ENCODE measurements at places on chromosomes 6 and 20.

DNA sequence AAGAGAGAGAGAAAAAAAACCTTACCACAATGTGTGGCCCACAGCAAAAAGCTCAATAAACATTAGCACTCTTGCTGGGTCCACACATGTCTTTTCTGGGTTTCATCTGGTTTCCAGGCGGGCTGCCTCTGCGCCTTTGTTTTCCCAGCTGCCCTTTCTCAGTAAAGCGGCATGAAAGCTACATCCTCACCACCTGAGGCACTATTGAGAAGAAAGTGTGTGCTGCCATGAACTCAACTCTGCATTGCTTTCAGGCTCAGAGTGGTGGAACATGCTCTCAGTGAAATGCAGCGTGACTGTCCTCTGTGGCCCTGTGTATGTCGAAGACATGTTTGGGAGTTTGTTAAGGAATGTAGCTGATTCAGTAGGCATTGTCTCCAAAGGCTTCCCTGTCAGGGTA, 102.3 kb downstream of the LYRM2 start:
- no peak for DNase-seq

GRCh38 chr6:38088829-38089228, 269.3 kb downstream of the ZFAND3 start:
- no peak for DNase-seq

DNA sequence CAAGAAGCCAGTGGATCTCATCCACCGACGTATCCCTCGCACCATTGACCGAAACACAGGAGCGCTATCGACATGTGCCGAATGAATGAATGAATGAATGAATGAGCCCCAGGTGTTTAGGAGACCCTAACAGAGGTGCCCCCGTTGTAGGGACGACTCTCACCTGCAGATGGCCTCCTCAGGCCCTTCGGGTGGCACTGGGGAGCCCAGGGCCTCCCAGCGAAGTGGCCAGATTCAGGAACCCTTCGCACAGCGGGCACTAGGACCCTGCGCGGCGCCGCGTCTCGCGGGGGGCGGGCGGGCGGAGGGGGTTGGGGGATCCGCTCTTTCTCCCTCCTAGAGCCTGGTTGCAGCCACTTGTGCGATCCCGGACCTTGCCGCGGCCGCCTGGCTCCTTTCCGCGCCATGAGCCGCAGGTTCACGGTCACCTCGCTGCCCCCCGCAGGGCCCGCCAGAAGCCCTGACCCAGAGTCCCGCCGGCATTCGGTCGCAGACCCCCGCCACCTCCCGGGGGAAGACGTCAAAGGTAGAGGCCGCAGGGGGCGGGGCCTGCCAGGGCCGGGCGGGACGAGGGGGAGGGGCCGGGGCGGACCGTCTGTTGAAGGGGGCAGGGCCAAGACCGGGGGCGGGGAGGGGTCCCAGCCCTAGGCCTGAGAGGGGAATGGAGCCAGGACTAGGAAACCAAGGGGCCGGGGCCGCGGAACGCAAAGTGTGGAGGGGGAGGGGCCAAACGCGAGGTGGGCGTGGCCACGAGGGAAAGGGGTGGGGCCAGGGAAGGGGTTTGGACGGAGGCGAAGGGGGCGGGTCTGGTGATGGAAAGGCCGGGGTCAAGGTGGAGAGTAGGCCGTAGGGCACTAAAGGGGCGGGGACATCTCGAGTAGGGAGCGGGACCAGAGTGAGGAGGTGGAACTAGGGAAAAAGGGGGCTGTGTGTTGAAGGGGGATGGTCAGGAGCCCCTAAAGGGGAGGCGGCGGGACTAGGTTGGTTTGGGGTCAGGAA, 7.4 kb upstream of the SLC12A5 start:
- DNase-seq = no peak

DNA sequence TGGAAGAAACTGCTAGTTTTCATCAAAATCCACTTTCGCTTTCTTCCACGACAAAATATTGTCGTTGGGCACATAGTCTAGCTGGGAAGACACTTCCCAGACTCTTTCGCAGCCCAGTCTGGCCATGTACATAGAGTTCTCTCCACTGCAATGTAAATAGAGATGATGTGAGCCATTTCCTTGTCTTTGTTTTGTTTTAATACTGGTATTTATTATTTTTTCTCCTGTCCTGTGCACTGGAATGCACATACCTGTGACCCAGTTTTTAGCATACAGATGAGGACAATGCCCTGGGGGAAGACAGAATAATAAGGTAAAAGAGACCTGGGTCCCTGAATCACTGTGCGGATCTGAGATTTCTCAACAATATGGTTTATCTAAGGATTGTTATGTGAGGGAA, 149.5 kb upstream of the BMP5 start:
- DNase-seq = no peak

DNA sequence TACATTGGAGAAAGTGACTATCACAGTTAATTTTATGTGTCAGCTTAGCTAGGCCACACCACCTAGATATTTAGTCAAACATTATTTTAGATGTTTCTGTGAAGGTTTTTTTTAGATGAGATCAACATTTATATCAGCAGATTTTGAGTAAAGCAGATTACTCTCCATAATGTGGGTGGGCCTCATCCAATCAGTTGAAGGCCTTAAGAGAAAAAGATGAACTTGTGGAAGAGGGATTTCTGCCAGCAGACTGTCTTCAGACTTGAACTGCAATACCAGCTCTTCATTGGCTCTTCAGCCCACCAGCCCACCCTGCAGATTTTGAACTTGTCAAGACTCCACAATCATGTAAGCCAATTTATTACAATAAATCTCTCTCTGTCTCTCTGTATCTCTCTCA, 25.1 kb upstream of the FBXO30 start:
- no peak for DNase-seq

GRCh38 chr6:45801471-45802289, 214.0 kb downstream of the CLIC5 start:
- DNase-seq = peak; percentile 48

GRCh38 chr6:169177516-169178166, 76.0 kb downstream of the THBS2 start:
- DNase-seq = no peak

DNA sequence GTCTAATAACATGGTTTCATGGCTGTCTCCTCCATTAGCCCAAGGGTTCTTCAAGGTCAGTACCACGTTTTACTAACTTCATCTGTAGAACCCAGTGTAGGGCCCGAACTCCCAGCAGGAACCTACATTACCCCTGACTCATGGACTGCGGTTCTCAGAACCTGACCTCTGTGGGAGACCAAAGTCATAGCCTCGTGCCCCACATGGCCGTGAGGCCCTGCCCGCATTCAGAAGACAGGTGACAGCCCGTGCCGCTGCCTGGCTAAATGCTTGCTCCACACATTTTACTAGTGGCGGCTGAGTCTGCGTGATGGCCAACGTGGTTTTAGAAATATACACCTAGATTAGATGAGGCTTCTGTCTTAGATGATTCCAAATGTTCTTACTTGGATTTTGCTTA, 94.9 kb downstream of the CDH4 start:
- no peak for DNase-seq

DNA sequence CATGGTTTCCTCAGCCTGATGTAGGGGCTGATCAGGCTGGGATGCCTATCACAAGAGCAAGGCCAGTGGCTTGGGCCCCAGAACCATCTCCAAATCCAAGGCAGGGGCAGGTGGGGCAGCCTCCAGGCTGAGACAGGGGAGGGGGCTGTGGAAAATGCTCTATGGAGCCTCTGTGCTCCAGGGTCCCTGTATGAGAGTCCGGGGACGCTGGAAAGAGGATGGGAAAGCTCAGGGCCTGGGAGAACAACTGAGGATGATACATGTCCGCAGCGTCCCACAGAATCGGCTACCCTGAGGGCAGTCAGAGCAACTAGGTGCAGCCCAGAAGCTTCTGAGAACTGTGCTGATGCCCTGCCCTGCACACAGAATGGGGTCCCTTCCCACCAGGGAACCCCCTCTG, 43.4 kb downstream of the CPXM1 start:
- DNase-seq = no peak

DNA sequence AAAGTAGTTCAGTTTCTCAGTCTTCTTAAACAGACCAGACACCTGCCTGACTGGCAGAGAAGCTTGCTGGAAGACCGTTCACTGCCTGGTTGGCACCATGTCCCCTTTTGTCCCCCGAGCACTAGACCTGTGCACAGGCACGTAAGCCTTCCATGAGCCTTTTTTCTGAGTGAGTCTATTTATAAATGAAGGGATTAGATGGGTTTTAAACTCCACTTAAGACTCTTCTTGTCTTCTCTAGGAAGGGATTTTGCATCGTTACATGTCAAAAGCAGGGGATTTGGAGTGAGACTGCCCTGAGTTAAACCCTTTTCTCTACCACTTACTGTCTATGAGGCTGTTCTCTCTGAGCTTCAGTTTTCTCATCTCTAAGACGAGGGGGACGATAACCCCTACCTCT, 37.6 kb downstream of the STK35 start:
- no peak for DNase-seq

DNA sequence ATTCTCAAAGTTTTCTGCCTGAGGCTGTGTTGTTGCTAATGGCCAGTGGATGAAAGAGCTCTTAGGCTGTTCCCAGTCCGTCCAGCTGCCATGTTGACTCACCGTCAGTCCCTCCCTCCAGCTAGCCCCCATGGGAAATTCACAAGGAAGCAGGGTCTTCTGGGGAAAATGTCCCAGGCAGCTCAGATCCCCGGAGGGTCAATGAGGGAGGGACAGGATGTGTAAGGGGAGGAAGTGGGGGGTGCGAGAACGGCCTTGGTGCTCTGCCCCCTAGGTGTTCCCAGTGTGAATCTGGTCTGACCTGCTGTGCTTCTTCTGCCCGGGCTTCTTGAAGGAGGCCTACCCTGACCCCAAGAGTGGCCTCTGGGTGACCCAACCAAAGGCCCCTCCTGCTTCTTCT, 65.9 kb downstream of the CEBPB start:
- DNase-seq = no peak

GRCh38 chr6:131807644-131808459, at the start of gene ENPP1:
Gene ENPP1 (plus strand): TSS chr6:131808020. CDS start chr6:131808036, 16 bp downstream.
- DNase-seq = no peak

GRCh38 chr6:34697904-34698559, 1.5 kb upstream of the ILRUN start:
- no peak for DNase-seq

DNA sequence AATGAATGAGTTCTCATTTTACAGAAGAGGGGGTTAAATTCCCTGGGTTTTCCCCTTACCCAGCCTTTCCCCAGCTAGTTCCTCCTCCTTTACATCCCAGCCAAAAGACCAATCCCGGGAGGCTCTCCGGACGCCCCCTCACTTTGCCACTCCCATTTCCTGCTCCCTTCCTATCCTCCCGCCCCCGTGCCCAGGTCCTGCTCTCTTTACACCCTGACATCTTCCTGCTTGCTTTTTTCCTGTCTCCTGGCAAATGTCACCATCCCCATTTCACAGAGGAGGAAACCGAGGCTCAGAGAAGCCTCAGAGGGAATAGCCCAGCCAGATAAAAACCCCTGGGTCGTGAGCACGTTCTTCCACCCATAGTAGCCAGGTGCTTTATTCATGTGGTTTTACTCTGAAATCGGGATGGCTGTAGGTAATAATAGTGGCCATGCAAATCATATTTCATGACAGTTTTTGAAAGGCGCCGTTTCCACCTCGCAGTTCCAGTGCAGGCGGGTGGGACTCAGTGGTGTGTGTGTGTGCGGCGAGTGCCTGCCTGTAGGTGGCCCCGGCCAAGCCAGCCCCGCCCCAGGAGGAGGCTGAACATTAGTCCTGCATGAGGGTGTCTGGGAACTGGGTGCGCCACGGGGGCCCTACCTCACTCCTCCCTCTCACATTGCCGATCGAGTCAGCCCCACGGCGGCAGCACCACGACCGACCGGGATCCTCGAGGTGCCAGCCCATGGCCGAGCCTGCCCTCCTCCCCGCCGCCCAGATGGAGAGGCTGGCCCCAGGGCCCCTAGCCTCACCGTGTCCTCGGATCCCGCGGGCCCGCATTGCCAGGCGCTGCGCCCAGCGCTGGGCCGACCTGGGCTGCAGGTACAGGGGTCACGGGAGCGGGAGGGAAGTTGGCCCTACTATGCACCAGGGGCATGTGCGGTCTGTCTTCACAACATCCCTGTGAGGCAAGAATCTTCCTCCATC, at the start of gene ARHGAP40:
TSS of gene ARHGAP40 (plus strand) at position 594 of the 969 bp plus-strand sequence.
- no peak for DNase-seq

GRCh38 chr20:58464838-58465237, 50.4 kb downstream of the APCDD1L start:
- DNase-seq = no peak

- no peak for DNase-seq
These were observed 81.2 kb upstream of the CCN6 start for GRCh38 chr6:111972745-111973117.

- DNase-seq = no peak
These were observed 33.8 kb upstream of the ZFAND3 start for GRCh38 chr6:37785663-37786270.

DNA sequence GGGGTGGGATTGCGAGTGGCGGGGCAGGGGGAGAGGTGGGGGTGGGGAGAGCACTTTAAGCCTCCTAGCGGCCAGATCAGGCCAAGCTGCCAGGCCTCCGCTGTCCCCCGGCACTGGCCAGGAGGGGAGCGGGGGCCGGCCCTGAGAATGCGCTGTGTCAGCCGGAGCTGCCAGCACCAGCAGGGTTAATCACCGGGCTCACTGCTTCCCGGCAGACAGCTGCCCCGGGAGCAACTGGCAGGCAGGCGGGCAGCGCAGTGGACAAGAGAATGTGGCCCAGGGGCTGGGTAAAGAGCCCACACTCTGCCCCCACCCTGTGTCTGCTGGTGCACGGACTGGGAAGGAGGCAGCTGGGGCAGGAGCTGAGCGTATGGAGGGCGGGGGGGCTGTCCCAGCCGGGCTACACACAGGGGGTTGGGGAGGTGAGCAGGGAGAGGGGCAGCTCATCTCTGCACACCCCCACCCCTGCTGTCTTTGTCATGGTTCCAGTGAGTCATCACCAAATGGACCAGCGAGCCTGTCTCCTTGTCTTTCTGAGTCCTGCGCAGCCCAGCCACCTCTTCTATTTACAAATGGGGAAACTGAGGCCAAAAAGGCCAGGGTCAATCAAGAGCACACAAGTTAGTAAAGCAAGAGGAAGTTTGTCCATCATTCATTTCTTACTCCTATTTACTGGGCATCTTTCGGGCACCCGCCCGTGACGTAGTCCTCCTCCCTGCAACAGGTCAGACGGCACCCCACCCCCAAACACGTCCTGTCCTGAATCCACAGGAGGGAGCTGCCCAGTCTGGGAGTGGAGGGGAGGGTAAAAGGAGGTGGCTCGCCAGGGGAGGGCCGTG, 2.1 kb upstream of the LAMA5 start:
- DNase-seq = no peak

DNA sequence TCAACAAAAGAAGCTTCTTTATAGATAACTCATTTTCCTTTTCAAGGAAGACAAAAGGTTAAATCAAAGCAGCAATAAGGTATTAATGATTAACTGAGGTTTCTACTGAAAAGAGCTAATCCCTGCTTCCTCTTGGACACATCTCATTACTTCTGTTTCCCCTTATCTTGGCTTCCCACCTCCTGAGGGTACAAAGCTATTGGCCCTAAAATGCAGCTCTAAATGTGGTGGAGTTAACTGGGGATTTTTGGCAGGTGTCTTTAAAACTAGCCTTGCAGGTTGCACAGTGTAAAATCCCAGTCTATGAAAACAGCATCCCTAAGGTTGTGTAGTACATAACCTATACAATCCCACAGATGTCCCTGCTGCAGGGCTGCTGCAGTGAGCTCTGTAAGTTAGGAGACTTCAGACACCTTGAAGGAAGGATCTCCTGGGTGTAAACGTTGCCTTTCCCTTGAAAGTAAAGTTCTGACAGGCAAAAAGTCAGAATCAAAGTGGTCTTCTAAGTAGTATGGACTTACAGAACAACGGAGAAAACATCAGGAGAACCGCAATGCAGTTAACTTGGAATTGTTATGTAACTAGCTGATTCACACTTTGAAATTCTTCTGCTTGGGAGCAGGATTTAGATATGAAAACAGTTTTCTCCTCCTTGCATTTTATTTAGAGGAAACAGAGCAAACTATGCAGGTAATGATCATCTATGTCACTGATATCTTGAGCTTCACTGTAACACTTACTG, 71.7 kb upstream of the TRAF3IP2 start:
- DNase-seq = no peak

Measured in NK-92 treated with Interleukin-12 subunit alpha and Interleukin-12 subunit beta, amount 100 ng/mL, for 24 hours (cell line).